ENCODE measurements at places on chromosomes 3 and 15.
A peak's percentile ranks its signal among the peaks of the same experiment; 100 is the strongest.

- H3K36me3 ChIP-seq: no peaks in the 10 kb centered on the region
- H3K4me1 ChIP-seq: peaks cover 24% of the 10 kb centered on the region
- DNase-seq: no peak
- H3K4me3 ChIP-seq: no peak overlapping the region
- H3K27me3 ChIP-seq: no peaks in the 10 kb centered on the region
Observed at GRCh38 chr3:195025056-195025883, 245.7 kb downstream of the XXYLT1 start.

DNA sequence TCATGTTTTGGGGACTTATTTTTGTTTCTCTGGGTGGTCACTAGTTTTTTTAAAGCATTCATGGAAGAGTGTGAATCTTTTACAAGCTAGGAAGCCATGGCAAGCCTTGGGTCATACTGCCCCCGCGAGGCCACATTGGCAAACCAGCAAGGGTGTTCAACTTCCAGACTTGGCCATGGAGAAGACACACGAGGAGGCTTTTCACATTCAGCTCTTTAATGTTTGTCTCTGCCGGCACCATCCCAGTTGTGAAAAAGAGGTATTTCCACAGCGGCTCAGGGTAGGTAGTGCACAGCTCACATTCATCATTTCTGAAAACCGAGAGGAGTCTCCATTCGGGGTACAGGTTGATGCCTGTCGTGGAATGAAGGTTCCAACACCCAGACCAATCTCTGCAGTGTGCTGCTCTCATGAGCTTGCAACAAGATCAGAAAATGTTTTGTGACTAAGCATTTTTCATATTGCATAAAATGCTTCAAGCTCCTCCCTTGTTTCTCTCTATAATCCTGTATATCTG, 7.7 kb downstream of the CCR5 start:
- peaks cover 19% of the 10 kb centered on the region for H3K4me1 ChIP-seq
- H3K4me3 ChIP-seq: no peak overlapping the region
- peaks cover 14% of the 10 kb centered on the region for H3K27me3 ChIP-seq
- no peaks in the 10 kb centered on the region for H3K36me3 ChIP-seq

DNA sequence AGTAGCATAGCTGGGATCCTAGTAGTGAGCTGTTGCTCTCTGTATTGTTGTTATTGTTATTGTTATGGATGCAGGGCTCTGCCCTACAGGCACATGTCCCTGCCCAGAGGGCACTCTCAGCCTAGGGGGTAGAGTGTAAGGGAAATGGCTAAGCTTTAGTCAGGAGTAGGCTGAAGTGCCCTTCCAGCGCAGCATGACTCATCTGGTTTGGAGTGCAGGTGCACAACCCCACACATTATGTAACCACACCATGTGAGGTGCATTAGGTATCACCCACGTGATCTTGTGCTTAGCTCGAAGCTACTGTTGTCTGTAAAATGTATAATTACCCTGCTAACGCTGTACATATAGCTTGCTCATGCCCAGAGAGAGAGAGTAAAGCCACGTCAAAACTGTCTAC, 48.3 kb upstream of the TIPARP start:
- DNase-seq: no peak
- no peak overlapping the region for H3K27ac ChIP-seq
- H3K36me3 ChIP-seq: no peaks in the 10 kb centered on the region
- no peaks in the 10 kb centered on the region for H3K27me3 ChIP-seq
- H3K4me3 ChIP-seq: no peak overlapping the region
- H3K4me1 ChIP-seq: peaks cover 24% of the 10 kb centered on the region

DNA sequence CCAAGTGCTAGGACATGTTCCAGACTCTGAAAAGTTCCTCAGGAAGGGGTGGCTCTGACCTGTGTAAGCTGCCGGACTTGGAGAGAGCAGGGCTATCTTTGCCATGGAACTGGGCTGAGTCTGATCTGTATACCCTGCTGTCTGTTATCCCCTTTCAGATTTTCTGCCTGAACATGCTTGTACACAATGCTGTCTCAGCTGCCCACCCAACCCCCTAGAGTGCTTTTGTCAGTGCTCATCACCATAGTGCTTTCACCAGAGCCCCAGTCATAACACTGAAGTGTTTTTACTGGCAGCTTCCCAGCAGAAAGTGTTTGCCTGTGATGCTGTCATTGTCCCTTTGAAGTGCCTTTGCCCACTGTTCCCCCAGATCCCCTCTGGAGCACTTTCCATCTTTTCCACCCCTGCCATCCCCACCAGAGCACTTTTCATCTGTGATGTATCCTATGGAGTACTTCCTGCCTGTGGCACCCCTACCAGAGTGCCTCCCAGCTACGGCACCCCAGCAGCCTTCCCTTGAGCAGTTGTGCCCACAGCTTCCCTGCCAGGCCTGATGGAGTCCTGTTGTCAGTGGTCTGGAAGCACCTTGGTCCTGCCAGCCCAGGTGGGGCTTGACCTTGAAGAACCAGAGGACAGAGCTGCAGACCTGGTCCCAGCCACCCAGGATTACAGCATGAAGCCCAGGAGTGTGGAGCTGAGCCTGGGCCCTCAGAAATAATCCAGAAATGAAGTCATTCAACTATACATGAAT, 397.7 kb downstream of the DIPK2A start:
- no peaks in the 10 kb centered on the region for H3K27me3 ChIP-seq
- no peak overlapping the region for H3K27ac ChIP-seq
- DNase-seq: no peak
- H3K4me3 ChIP-seq: no peak overlapping the region

DNA sequence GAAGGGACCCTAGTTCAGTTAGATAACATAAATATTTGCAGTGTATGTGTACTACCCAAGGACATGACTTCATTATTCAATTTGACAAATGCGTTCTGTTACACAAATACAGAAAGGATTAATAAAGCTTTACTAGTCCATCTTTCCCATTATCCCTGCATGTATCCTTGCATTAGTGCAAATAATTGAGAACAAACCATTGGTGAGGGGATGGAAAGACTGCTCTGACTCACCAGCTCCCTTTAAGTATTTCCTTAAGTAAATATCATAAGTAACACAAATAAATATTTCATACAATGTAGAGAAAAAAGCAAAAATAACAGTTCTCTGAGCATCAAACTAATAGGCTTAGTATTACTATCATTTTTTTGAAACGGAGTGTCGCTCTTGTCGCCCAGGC, 1.9 kb upstream of the GPD1L start:
- H3K27me3 ChIP-seq: no peaks in the 10 kb centered on the region
- DNase-seq: no peak
- H3K27ac ChIP-seq: no peak overlapping the region
- no peak overlapping the region for H3K4me3 ChIP-seq
- peaks cover 36% of the 10 kb centered on the region for H3K4me1 ChIP-seq

DNA sequence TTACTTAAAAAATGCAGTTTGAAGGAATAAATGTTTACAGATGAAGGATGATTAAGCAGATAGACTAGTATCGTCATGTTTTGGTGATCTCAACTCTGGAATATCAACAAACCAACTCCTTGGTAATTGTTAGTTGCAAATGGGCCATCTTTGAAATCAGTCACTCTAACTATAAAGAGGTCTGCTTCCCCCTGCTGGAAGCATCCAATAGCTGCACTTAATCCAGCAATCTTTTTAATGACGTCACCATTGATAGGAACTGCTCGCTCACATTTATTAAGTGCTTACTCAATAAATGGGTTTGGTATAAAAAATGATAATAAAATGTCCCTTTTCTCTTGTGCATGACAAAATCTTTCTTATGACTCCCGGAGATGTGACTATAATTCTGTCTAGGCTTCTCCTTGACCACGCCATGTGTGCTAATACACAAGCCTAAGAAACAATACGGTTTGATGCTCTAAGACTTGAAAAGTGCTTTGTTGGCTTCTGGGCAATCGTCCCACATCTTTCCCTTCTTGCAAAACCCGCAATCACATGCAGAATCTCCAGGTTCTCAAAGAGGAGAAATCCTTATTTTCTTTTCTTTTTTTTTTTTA, 227.6 kb upstream of the POU1F1 start:
- H3K27me3 ChIP-seq: no peaks in the 10 kb centered on the region
- no peak overlapping the region for H3K4me3 ChIP-seq
- no peak overlapping the region for H3K27ac ChIP-seq
- H3K36me3 ChIP-seq: no peaks in the 10 kb centered on the region

GRCh38 chr3:24237971-24238706, 256.5 kb downstream of the THRB start:
- no peak overlapping the region for H3K27ac ChIP-seq
- DNase-seq: no peak
- peaks cover 28% of the 10 kb centered on the region for H3K4me1 ChIP-seq
- H3K4me3 ChIP-seq: no peak overlapping the region

DNA sequence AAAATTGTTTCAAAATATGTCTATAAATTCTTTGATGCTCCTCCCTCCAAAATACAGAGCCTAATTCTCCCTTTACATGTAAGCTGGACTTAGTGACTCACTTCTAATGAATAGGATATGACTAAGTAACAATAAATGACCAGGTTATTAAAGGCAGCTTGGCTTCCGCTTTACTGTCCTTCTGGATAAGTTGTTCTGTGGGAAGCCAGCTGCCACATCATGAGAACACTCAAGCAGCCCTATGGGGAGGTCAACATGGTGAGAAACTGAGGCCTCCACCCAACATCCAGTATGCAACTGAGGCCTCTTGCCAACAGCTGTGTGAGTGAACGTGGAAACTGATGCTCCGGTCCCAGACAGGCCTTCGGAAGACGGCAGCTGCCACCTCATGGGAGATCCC, 247.3 kb upstream of the CHRM5 start:
- H3K4me3 ChIP-seq: no peak overlapping the region

DNA sequence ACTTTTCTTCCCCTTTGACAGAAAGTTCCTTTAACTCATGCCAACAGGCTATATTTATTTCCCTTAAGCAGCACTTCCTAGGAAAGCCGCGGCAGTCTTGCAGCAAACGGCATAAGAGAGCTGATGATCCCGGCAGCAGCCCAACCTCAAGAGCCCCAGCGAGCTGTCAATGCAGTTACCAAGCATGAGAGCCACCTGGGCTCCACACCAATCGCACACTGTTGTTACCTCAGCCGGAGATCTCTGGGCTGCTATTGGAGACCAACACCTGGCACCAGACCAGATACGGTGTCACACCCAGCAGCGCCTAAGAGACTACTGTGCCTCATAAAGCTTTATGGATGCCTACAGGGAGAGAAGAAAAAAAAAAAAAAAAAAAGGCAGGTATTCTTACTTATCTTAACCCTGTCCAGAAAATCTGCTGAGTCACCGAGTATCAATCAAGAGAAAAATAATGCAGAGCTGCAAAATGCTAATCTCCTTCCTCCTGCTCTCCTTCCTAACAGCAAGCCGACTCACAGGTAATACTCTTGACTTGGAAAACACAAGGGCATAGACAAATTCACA, 11.7 kb downstream of the ABCC5 start:
- H3K36me3 ChIP-seq: peaks cover 29% of the 10 kb centered on the region
- peak overlapping the region; percentile 69 for H3K27ac ChIP-seq

- DNase-seq: no peak
- no peak overlapping the region for H3K27ac ChIP-seq
- no peaks in the 10 kb centered on the region for H3K27me3 ChIP-seq
- no peaks in the 10 kb centered on the region for H3K4me1 ChIP-seq
Observed at GRCh38 chr3:161579395-161580126, 83.0 kb downstream of the OTOL1 start.

- no peak overlapping the region for H3K4me3 ChIP-seq
- peaks cover 4% of the 10 kb centered on the region for H3K4me1 ChIP-seq
- no peak overlapping the region for H3K27ac ChIP-seq
Observed at GRCh38 chr3:181629711-181630110, 82.0 kb upstream of the SOX2 start.

DNA sequence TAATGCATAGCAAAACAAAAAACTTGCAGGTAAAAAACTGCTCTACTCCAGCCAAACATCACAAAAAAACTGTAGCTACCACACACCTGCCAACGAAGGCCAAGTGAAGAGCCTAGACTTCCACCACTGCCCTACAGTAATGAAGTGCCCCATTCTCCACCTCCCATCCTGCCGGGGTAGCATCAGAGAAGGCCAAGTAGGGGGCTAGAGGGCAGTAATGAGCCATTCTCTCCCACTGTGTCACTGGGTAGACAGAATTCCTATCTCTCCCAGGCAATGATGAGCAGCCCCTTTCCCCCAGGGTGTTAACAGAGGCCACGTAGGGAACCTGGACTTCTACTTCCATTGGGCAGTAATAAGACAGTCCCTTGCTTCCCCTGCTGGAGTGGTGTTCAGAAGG, 9.5 kb downstream of the SEC22C start:
- peaks cover 36% of the 10 kb centered on the region for H3K36me3 ChIP-seq
- no peak for DNase-seq
- H3K27ac ChIP-seq: no peak overlapping the region
- H3K4me3 ChIP-seq: no peak overlapping the region
- peaks cover 10% of the 10 kb centered on the region for H3K4me1 ChIP-seq

DNA sequence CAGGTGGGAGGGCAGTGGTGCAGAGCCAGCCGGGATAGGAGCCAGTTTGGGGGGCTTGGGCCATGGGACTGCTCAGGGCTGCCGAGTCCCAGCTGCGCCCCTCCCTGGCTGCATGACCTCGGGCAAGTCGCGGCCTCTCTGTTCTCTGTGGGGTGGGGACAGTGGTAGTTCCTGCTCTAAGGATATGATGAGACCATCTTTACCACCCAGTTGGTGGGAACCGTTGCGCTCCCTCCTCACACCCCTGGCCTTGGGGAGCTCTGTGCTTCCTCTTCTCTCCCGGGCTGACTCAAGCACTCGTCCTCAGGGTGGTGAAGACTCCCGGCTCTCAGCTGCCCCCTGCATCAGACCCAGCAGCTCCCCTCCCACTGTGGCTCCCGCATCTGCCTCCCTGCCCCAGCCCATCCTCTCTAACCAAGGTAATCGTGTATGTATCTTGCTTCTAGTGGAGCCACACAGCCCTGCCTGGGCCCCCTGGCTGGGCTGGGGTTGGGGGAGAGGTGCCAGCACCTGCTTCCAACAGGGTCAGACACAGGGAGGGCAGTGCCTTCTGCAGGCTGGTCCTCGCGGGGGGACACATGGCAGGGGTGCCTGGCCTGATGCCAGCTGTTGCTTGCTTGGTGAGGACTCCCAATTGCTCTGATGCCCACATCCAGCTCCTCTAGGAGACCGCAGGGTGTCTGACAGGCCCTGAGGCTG, 15.1 kb upstream of the STAB1 start:
- peaks cover 80% of the 10 kb centered on the region for H3K36me3 ChIP-seq
- H3K27me3 ChIP-seq: no peaks in the 10 kb centered on the region
- H3K4me3 ChIP-seq: peak overlapping the region; percentile 21
- no peak for DNase-seq
- peak overlapping the region; percentile 30 for H3K27ac ChIP-seq

DNA sequence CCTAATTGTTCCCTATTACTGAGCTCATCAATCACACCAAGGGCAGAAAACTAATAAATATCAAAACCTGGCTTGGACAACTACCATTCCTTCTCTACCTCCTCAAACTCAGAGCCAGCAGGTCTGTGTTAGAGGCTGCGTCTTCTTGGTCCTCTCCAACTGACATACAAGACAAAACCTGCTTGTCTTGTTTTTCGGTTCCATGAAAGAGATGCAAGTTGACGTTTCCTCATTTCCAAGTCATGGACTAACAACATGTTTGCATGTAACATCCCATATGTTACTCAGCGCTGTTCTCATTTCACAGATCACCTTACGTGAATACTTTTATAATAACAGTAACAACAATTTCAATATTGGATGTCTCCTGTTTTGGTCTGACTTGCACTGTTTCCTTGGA, 110.9 kb downstream of the LMLN start:
- H3K36me3 ChIP-seq: no peaks in the 10 kb centered on the region
- no peak overlapping the region for H3K27ac ChIP-seq
- DNase-seq: no peak
- H3K27me3 ChIP-seq: peaks cover 60% of the 10 kb centered on the region
- no peak overlapping the region for H3K4me3 ChIP-seq

GRCh38 chr3:13235079-13235478, 161.8 kb upstream of the IQSEC1 start:
- H3K4me1 ChIP-seq: peaks cover 17% of the 10 kb centered on the region
- H3K36me3 ChIP-seq: no peaks in the 10 kb centered on the region
- DNase-seq: no peak
- no peak overlapping the region for H3K4me3 ChIP-seq

- H3K4me1 ChIP-seq: no peaks in the 10 kb centered on the region
- no peaks in the 10 kb centered on the region for H3K27me3 ChIP-seq
- DNase-seq: no peak
Observed at GRCh38 chr3:77321646-77322045, 281.7 kb downstream of the ROBO2 start.

All from left ventricle myocardium inferior (tissue), 1 donor.